ENCODE measurements at places on chromosomes 12 and 14.

DNA sequence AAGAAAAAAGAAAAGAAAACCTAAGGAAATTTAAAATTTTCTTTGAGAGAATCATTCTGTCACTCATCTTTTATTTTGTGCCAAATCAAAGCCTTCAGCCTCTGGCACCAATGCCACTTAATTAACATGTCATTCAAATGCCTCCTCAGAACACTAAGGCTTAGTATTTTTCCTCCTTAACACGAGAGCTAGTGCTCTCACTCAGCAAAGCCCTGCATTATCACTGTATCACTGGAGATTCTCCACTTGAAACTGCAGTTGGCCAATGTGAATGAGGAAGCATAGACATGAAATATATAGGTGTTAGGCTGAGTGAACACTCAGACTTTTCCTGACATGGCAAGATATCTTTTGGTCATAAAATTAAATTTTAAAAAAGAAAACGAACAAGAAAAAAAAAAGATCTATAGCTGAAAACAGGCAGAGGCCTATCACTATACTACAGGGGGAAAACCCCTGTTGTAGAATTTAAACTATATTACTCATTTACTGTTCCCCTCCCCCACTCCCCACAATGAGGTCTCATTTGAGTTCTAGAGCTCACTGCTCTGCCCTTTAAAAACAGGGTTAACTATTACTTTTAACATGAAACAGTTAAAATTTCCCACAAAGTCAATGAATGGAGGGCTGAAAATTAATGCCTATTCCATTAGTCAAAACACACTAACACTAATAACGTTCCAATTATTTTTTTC lies 5.1 kb downstream of the MBIP start:
- no peak for DNase-seq

- DNase-seq = no peak
These were observed 126.4 kb downstream of the PIK3C2G start for GRCh38 chr12:18387706-18388105.

DNA sequence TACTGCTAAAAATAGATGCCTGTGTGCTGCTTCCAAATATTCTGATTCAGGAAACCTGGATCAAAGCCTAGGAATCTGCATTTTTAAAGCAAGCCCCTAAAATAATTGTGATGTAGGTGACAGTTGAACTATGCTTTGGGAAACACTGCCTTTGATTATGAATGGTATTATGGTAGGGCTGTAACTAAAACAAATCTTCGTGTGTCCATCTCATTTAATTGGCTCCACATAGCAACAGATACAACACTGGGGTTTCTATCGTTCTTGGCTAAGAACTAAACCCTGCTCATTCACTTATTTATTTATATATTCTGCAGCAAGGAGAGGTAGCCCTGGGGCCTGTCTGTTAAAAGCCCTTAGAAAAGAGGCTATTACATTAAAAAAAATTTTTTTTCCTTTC lies 23.0 kb upstream of the ITGA5 start:
- no peak for DNase-seq

- no peak for DNase-seq
These were observed 58.0 kb upstream of the CCDC175 start for GRCh38 chr14:59634617-59635016.

- DNase-seq = no peak
These were observed 68.6 kb downstream of the SLC25A47 start for GRCh38 chr14:100391724-100392123.

- no peak for DNase-seq
These were observed 175.5 kb downstream of the PTPRO start for GRCh38 chr12:15497671-15498292.

DNA sequence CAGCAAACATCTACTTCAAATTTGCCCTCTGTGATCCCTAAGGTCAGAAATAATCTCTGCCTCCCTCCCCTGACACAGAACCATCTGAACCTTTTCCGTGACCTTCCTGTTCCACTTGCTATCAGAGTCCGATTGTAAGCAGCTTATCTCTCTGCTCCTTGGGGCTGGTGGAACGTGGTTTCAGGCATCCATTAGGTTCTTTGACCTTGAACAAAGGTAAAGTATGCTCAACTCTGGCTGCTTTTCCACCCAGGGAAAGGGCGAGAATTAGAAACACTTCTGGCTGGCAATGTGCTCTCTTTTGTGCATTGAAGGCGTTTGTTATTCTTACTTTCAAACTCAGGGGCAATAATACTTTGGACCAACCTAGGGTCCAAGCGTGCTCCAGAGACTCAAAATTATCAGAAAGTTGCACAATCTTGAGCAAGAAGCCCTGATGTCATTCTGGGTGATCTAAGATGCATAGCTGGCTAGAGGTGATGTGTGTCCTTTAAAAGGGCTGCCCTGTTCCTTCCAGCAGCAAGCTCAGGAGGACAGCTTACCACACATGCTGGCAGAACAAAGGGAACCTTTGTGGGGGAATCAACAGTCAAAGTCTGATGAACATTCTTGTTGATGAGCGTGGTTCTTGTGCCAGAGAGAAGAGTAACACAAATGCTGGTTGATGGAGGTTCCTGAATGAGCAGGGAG lies 29.8 kb downstream of the ADGRD1 start:
- peak; percentile 86 for DNase-seq

GRCh38 chr14:62908506-62908905 lies 136.8 kb downstream of the KCNH5 start:
- DNase-seq = no peak

GRCh38 chr14:68586896-68587751 lies 205.7 kb downstream of the ZFP36L1 start:
- DNase-seq = peak; percentile 76

DNA sequence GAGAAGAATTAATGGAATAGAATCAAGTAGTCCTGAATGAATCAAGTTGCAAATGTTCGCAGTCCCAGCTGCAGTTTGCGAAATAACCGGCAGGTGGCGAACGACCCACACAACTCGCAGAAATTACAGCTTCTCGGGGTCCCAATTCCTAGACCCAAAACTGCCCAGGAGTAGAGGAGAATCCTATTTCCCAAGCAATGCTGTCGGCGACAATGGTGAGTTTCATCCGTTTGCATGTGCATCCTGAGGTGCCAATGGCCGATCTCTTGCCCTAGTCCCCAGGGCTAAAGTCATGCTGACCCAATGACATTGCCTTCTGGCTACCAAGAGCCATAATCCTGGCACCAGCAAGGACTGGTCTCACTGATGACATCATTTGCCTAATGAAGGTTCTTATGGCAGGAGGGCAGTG lies 8.5 kb upstream of the ASCL1 start:
- DNase-seq = peak; percentile 78

DNA sequence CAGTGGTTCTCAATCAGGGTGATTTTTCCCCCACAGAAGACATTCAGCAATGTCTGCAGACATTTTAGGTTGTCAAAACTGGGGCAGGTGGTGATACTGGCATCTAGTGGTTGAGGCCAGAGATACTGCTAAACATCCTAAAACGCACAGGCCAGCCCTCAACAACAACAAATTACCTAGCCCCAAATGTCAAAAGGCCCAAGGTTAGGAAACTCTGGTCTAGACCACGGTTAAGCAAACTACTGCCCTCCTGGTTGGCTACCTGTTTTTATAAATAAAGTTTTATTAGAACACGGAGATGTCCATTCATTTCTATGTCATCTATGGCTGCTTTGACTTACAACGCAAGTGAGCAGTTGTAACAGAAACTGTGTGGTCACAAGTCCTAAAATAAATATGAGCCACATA lies 186.7 kb downstream of the EFCAB11 start:
- DNase-seq = peak; percentile 68

- DNase-seq = no peak
These were observed 12.1 kb upstream of the SLC10A1 start for GRCh38 chr14:69808919-69809808.

- no peak for DNase-seq
These were observed 2.0 kb downstream of the MAP4K5 start for GRCh38 chr14:50530358-50530757.

GRCh38 chr14:88258021-88258420 lies 65.0 kb downstream of the KCNK10 start:
- no peak for DNase-seq

- DNase-seq = no peak
These were observed 2.3 kb downstream of the ZNF410 start for GRCh38 chr14:73888971-73889370.

GRCh38 chr12:96241846-96242256 lies 47.7 kb downstream of the ELK3 start:
- no peak for DNase-seq

- peak; percentile 100 for DNase-seq
These were observed 157.9 kb upstream of the PARP11 start for GRCh38 chr12:4030929-4031702.

- DNase-seq = peak; percentile 98
These were observed 283.3 kb upstream of the PWP1 start for GRCh38 chr12:107402041-107403022.

- DNase-seq = no peak
These were observed 488.0 kb upstream of the RGS6 start for GRCh38 chr14:71444030-71444822.

- no peak for DNase-seq
These were observed 141.9 kb downstream of the CRADD start for GRCh38 chr12:93819050-93819491.

DNA sequence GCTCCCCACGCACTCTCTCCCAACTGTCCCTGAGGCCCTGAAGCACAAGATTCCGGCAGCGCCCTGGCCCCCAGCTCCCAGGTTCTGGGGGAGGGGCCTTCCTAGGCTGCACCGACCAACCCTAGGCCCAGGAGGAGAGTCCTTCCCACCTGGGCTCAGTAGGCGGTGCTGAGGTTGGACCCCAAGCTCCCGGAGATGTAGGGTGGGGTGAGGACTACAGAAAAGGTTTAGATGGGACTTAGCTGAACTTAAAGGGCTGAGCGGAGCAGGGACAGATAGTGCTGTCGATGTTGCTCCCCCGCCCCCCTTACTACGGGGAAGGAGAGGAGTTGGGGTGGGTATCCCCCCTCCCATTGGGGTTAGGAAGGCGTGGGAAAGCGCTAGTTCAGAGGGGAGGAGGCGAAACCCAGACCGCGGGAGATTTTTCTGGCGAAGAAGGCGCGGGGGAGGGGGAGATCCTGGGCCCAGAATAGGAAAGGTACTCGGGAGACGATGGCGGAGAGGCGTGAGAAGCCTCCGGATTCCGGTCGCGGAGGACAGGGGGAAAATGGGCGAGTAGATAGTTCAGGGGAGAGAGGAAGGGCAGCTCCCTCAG lies 4.2 kb upstream of the BAZ2A start:
- peak; percentile 96 for DNase-seq

DNA sequence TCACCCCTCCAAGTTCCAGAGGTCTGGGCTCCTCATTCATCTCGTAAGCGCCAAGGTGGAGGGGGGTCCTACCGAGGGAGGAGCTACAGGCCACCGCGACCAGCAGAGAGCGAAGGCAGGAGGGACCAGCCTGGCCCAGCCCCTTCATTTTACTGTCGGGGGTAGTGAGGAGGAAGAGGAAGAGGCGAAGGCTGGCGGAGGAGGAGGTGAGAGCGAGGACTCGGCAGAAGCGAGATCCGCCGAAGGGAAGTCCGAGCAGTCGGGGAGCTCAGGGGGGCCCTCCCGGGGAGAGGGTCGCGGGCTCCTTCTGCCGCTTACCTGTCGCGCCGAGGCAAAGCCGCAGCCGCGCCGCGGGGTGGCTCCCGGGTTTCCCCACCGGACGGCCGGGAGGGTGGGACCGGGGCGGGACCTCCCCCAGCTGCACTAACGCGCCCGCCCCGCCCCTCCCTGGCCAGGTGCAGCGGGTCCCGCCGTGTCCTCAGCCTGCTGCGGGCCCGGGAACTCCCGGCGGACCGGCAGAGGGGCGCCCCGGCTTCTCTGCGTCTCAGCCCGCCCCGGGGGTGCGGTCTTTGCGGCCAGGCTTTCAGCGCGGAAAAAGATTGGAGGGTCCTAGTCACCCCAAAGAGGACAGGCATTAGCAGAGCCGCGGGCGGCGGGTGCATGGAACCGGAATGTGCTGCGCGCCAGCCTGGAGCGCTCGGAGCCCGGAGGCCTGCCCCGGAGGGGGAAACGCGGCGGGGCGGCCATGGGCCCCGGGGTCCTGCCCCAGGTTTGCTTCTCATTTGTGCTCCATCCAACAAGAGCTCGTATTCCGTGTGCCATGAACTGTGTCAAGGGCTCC lies at the start of gene GALNT6:
TSS of gene GALNT6 (minus strand) at position 124 of the 841 bp plus-strand sequence. CDS start 11,625 bp downstream, outside the sequence.
- DNase-seq = peak; percentile 92

GRCh38 chr14:63833728-63834127 lies 19.1 kb upstream of the SYNE2 start:
- no peak for DNase-seq

DNA sequence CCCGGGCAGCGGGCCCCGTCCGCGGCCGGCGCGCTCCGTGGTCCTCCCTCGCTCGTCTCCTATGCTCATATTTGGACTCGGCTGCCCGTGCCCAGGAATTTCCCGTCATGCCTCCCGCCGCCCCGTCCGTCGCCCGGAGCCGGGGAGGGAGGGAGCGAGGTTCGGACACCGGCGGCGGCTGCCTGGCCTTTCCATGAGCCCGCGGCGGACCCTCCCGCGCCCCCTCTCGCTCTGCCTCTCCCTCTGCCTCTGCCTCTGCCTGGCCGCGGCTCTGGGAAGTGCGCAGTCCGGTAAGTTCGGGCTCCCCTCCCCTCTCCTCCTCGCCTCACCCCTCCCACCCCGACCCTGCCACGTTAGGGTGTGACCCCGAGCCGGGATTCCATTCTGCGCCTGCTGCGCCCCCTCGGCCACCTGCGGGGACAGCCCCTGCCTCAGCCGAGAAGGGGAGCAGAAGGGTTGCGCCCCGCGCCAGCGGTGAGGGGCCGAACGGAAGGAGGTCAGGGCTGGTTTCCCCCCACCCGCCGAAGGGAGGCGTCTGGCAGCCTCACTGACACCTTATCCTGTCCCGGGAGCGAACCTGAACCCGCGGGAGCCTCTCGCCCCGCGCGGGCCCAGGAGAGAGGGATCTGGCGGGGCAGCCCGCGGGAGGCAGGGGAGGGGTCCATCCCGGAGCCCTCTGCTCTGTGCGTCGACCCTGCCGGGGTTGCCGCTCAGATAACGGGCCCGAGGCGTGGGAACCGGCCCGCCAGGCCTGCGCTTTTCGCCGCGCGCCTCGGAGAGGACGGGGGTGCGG lies at the start of gene MSRB3:
TSS of gene MSRB3 (plus strand) at position 108 of the 793 bp plus-strand sequence. CDS start 29,897 bp downstream, outside the sequence.
- peak; percentile 94 for DNase-seq

DNA sequence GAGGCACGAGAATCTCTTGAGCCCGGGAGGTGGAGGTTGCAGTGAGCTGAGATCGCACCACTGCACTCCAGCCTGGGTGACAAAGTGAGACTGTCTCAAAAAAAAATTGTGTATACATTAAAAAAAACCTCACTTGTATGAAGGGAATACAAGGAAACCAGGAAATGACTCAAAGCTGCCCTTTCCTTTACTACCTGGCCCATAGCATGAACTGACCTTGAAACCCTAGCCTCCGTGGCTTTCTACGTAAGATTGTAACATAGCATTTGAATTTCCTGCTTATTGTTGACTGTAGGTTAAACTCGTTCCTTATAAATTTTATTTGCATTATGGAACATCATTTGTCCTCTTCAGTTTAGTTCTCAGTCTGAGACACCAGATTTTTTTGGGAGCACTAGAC lies 9.1 kb upstream of the DDX47 start:
- DNase-seq = no peak

- peak; percentile 80 for DNase-seq
These were observed 49.1 kb downstream of the B4GALNT3 start for GRCh38 chr12:508795-509194.

- no peak for DNase-seq
These were observed 655.5 kb upstream of the FLRT2 start for GRCh38 chr14:84874436-84874835.

- no peak for DNase-seq
These were observed 115.2 kb downstream of the LGMN start for GRCh38 chr14:92633274-92633616.

GRCh38 chr14:22391908-22392565 lies 197.0 kb downstream of the DAD1 start:
- peak; percentile 77 for DNase-seq

GRCh38 chr14:80992580-80992979 lies 37.2 kb downstream of the TSHR start:
- DNase-seq = no peak
